Fibroblast of pulmonary artery (primary cell): ENCODE measurements at places on chromosomes 3 and 15.

DNA sequence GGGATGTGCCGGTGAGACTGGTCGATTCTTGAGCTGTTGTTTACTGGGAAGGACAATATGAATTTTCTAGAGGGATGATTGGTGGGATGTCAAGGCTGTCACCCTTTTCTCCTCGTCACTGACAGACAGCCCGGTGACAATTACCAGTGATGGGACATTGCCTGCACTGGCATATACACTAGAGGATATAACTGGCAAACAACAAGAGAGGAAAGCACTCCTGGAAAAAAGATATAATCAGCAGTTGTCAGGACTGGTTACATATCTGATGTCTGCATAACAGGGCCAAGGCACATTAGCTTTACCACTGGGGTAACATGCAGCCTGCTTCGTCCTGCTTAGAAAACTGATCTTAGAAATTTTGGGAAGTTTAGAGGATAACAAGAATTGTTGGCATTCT lies 131.1 kb downstream of the ROBO2 start:
- DNase-seq = no peak

- no peak for DNase-seq
Measured at GRCh38 chr15:41918506-41919126, 24.8 kb upstream of the SPTBN5 start.

GRCh38 chr3:183259621-183260020 lies 6.6 kb downstream of the B3GNT5 start:
- DNase-seq = no peak

DNA sequence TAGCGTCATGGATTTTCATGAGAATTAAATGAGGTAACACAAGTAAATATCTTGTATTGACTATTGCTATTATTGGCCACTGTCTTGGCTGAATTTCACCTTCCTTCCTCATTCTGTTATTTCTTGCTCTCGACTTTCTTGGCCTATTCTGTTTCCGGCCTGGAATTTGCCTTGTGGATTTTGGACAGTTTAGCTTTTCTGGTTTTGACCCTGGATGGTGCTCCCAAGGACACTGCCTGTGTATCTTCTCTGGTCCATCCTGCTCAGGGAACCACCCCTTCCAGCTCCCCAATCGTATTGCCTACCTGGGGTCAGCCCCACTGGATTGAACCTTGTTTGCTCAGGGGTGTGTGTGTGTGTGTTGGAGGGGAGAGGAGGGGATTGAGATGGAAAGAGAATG lies 376.2 kb upstream of the C2CD4B start:
- no peak for DNase-seq

DNA sequence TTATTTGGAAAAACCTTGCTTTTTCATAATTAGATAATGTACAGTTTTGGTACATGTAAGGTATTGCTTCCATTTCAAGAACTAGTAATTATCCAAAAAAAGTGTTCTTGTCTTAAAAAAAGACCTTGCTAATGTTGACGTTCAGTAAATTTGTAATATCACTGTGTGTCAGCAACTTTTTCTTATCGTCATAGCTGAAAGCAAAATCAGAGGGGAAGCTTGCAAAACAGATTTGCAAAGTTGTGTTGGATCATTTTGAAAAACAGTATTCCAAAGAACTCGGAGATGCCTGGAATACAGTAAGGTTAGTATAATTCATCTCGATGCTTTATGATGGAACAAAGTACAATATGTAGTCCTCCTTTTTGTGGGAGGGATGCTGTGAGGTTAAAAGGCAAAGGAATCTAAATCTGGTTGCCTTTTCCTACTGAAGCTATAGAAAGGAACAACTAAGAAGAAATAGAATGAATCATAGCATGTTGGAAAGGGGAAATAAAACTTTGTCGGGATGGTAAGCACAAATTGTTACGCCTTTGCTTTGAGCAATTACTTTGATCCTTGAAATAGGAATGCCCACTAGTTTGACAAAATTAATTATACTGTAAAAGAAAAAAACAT lies 1.5 kb downstream of the NSUN3 start:
- DNase-seq = no peak

GRCh38 chr3:176987901-176988650 lies 209.2 kb downstream of the TBL1XR1 start:
- DNase-seq = peak; percentile 58

GRCh38 chr3:144821583-144821982 lies 850.0 kb downstream of the DIPK2A start:
- DNase-seq = peak; percentile 13

DNA sequence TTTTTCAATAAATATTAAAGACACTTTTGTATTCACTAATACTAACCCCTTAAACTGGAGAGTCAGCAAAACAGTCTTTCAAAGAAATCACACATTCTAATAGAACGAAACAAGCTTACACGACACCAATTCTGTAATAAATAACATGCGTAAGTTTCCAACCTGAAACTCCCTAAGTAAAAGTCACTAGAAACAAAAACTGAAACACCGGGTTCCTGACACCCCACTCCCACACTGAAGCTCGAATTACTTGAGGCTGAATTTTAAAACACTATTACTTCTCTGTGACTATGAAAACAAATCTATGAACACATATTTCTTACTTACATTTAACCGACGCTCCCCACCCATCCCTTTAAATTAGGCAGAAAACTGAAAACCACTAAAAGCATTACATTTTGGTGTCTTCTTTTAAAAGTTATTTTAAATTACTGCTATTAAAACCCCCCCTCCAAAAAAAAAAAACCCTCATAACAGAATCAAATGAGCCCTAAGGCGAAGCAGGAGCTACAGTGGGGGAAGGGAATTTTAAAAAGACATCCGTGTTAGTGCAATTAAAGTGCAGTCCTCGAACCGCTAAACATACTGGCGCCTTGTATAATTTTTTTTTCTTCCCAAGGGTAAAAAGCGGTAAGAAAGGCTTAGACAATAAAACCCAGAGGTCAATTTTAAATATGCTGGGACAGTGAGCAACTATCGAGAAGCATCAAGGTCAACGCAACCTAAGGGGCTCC lies 878 bp downstream of the SPPL2A start:
- peak; percentile 29 for DNase-seq

DNA sequence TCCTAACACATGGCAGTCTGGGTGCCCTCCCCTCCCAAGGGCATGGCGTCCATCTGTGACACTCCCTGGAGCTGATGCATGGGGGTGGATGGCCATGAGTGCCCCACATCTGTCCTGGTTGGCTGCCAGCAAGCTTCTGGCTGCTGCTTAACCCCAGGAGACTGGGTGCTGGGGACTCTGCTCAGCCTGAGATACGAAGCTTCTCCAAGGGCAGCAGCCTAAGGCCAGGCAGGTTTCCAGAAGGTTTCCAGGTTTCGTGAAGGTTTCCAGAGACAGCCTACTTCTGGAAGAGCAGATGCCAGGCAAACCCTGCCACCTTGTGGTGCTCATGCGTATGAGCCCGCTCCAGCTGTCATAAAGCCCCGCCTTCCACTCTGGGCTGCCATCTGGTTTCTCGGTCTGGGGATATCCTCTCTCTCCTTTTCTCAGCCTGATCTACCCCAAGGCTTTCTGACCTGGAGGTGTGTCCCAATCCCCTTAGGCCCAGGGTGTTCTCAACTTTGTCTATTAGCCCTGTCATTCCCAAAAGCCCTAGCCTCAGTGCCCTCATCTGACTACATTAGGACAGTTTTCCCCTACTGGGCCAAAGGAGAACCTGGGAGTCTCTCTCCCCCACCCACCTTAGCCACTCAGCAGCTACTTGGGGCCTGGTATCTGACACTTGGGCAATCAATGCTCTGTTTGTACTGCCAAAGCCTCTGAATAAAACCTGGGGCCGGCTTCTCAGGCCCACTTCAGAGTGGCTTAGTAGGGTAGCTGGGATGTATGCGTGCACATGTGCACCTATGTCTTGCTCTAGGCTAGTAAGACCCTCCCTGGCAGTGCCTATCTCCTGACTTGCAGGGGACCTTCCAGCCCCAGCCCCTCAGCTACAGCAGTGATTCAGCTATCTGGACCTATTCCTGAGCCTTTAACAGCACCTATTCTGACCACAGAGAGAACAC lies 12.0 kb downstream of the MRPL46 start:
- DNase-seq = peak; percentile 79

DNA sequence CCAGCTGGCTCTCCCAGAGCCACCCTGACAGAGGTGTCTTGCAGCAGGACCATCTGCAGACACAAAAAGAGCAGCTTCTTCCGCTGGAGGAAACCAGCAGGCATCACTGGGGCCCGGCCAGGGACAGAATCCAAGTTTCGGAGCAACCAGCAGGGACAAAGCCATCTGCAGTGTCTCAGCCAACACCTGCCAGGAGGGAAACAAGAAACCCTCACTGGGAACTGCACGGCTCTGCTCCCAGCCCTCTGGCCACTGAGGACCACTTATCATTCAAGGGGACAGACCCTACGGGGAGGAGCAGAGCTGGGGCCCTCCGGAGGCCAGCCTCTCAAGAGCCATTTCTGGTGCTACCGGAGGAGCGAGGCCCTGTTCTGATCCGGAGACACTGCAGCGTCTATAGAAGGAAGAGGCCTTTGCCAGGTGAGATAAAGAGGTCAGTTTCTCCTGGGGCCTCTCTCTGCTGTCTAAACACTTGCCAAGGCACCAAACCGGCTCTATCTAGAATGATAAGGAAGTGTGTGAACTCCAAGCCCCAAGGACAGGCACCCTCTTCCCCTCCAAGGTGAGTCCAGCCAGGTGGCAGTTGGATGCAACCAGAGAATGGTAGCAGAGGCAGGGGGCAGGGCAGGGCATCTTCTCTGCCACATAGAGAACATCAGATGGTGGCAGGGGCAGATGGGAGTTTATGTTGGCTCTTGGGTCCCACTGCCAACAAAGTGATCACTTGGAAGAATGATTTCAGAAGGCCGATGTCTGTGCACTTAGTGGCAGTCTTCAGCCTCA lies 89.0 kb downstream of the CHSY1 start:
- DNase-seq = peak; percentile 34
